Osteocyte (in vitro differentiated cells): ENCODE measurements at places on chromosomes 7 and 10. TPM values are rescaled to one million over a fixed set of nuclear protein-coding genes. Genes with fewer than 3 reads are reported as not detected.
A peak's percentile ranks its signal among the peaks of the same experiment; 100 is the strongest.

Gene DLX5
- 4.2 and 6.0 TPM in 2 replicates for total RNA-seq

DNA sequence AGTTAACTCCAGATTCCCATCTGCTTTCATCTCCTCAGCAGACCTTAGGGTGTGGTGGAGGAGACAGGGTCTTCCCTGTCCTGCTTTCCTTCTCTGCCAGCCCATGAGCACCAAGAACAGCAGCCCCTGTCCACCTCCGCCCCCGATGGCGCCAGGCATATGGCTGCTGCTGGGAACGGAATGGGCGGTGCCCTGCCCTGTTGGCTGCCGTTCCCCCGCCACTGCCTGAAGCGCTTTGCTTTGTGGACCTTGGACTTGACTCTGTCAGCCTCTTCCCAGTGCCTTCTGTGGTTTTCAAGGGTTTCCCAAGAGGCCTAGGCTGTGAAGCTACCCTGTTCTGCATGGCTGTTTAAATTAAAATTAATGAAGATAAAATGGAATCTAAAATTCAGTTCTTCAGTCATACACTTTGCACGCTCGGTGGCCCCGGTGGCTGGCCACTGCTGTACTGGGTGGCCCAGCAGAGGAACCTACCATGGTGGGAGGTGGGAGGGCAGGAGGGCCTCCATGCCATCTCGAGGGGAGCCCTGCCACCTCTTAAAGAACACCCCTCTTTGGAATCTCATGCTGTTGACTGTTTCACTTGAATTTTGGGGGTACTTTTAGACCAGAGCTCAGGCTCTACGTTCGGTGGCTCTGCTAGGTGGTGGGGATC is 78.7 kb downstream of the NKX6-2 start:
- DNase-seq = no peak

- DNase-seq = no peak
Measured at GRCh38 chr10:26624006-26624405, 73.5 kb upstream of the PDSS1 start.

Gene C10orf95
- total RNA-seq = not detected in 2 replicates

Gene TMEM213
- total RNA-seq = not detected in 2 replicates

DNA sequence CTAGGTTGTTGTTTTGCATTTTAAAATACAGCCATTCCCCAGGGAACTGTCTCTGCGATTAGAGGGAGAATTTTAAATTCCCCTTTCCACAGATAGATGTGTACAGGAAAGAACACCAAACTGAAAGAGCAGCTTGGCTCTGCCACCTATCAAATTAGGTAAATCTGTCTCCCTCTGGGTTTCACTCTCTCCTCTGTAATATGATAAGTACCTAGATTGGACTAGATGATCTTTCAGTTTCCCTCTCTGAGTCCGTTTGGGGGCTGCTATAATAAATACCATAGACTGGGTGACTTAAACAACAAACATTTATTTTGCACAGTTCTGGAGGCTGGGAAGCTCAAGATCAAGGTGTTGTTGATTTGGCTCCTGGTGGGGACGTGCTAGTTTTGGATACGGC is 186.0 kb downstream of the KIF20B start:
- no peak for DNase-seq

Gene CALCR
- total RNA-seq = not detected in 2 replicates

DNA sequence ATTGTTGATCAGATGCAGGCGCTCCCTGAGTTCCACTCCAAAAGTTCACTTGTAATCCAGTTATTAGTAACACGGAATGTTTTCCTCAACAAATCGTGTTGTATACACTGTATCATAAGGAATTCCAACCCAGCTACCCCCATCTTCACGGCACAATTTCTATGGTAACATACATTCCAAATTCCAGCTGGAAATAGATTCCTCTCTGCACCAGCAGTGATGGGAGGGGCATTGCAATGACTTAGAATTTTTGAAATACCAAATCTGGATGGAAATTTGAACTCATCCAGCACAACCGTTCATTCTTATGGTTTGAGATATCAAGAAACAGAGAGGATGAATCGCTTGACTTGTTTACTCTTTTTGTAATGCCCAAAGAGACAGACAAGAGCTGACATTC is 38.9 kb upstream of the RHEB start:
- peak; percentile 40 for DNase-seq

Gene CNPY4
- 33.6 and 36.7 TPM in 2 replicates for total RNA-seq

- DNase-seq = no peak
Measured at GRCh38 chr7:135375908-135376699, 133.8 kb downstream of the CNOT4 start.

- no peak for DNase-seq
Measured at GRCh38 chr7:90708841-90709317, 112.8 kb downstream of the CDK14 start.

DNA sequence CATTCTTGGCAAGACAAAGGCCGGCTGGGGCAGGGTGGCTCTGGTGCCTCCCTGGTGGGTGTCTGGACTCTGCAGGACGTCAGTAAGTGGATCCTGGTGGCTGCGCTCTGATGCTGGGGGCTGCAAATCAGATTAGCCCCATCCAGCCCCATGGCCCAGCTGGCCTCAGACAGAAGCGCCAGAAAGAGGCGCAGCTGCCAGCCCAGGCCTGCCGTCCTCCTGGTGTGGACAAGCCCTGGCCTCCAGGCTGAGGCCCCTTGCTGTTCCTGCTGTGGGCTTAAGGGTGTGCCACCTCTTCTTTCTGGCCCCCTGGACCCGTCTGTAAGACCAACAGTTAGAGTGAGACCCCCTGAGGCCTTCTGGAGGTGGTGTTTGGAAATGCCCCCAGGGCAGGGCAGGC is 5.9 kb upstream of the LFNG start:
- DNase-seq = no peak
